ENCODE measurements at places on chromosomes 2 and 18. TPM values are rescaled to one million over a fixed set of nuclear protein-coding genes. Genes with fewer than 3 reads are reported as not detected.
A peak's percentile ranks its signal among the peaks of the same experiment; 100 is the strongest.

DNA sequence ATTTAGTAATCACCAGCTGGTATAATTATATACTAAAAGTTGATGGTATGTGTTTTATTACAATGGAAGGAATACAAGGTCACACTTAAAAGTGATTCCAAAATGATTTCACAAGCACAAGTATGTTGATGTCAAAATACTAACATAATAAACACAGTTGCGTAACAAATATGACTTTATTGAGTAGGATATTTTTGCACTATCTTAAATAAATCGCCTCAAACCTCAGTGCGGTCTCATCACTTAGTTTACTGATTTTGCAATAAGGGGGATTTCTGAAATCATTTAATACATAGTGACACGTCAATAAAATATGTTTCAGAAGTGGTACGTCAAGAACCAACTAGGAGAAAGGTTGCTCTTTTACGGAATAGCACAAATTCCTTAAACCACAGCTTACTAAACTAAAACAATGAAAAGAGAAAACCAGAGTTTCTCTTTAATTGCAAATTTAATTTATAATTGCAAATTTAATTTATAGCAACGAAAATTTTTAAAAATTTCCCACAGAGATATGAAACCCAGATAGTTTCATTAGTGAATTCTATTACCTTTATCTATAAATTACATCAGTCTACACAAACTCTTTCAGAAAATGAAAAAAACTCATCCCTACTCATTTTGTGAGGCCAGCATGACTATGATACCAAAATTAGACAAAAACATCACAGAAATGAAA, 304.0 kb upstream of the REG3G start:
- DNase-seq = no peak

DNA sequence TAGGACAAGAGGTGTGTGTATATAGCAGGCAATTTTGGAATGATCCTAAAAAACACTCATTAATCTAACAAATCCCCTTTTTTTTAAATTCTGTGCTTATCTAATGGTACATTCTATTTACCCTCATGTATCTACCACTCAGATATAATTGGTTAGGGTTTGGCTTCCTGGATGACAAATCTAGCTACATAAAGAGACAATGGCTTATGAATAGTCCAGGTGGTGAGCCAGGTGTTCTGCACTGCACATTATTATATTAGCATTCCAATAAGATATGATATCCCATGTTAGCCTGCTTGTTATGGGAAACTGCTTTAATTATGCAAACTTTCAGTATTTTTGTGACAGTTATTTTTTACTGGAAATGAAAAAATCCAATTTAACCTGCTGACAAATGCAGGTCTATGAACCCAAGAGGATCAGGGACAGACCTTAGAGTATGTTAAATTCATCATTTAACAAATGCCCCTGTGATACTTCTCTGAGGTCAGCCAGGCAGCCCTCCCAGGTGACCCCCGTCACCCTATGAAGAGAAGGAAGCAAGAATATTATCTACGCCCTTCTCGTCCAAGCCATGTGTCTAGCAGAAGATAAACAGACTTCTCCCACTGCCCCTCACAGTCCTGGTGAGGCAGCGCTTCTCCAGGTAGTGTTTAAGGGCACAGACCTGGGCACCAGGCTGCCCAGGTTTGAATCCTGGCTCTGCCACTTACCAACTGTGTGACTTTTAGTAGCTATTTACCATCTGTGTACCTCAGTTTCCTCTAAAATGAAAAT, 83.0 kb downstream of the ADD2 start:
- DNase-seq = no peak

- DNase-seq = no peak
Observed at GRCh38 chr2:56369316-56369715, 185.5 kb downstream of the CCDC85A start.

GRCh38 chr18:68447286-68447685, 267.6 kb downstream of the TMX3 start:
- DNase-seq = no peak

GRCh38 chr2:118046634-118047210, 32.9 kb upstream of the CCDC93 start:
- peak; percentile 58 for DNase-seq

- no peak for DNase-seq
Observed at GRCh38 chr18:48875942-48876511, 74.7 kb downstream of the SMAD7 start.

- DNase-seq = no peak
Observed at GRCh38 chr2:144267239-144267638, 252.7 kb downstream of the ZEB2 start.

Gene LCT
- 0.37 TPM for total RNA-seq

Gene MRPL30
- total RNA-seq = 55.4 TPM

Gene MATN3
- total RNA-seq = 2.8 TPM

Gene TGIF1
- total RNA-seq = 86.9 TPM
